ENCODE measurements at places on chromosomes 6 and 20. TPM values are rescaled to one million over a fixed set of nuclear protein-coding genes. Genes with fewer than 3 reads are reported as not detected.

The FLRT3 gene
- total RNA-seq = not detected

GRCh38 chr20:21661488-21662055 is 43.9 kb upstream of the PAX1 start:
- H3K4me3 ChIP-seq = no peak overlapping the region
- H3K27me3 ChIP-seq = no peaks in the 10 kb centered on the region
- no peak overlapping the region for H3K27ac ChIP-seq
- no peak for DNase-seq

DNA sequence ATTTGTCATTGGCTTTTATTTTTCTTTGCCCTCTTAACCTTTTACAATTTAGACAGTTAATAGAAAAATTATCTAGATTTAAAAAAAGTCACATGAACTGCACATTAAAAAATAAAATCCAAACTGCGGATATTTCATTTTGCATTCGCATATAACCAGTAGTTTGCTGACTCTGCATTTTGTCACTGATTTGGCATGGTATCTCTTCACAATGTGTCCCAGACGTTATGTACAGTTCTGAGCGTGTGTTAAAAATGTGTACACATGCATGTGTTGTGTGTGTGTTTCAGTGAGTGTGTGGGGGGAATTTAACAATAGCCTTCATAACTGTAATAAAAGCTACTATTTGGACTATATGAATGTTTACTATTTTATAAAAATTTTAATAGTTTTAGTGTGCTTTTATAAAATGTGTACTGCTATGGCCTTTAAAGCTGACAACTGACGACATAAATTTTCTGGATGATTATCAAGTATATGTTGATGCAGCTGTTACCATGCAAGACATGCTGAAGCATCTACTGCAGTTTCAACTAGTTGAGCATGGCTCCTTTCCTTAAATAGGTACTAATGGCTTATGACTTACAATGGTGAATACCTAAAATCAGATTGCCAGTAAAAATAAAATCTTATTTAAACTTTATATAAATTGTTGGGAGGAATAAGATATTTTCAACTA is 67.7 kb downstream of the HMGCLL1 start:
- no peaks in the 10 kb centered on the region for H3K27me3 ChIP-seq
- no peak for DNase-seq
- no peak overlapping the region for H3K27ac ChIP-seq

The ADGRG6 gene
- 1.6 TPM for total RNA-seq

Data from activated CD8-positive, alpha-beta T cell treated with anti-CD3 and anti-CD28 coated beads, Interleukin-2, amount 10 ng/mL, durations not matched to agents 7 days and 5 days (primary cell).